ENCODE measurements at places on chromosomes 5 and 9. TPM values are rescaled to one million over a fixed set of nuclear protein-coding genes. Genes with fewer than 3 reads are reported as not detected.

SLC25A2 gene
- total RNA-seq = 1.1 TPM

GRCh38 chr5:59673438-59674058 lies 220.0 kb downstream of the PDE4D start:
- no peaks in the 10 kb centered on the region for H3K27me3 ChIP-seq
- no peaks in the 10 kb centered on the region for H3K36me3 ChIP-seq
- DNase-seq = no peak
- H3K27ac ChIP-seq = no peak overlapping the region

- no peak for DNase-seq
- H3K4me3 ChIP-seq = no peak overlapping the region
- no peaks in the 10 kb centered on the region for H3K36me3 ChIP-seq
- no peak overlapping the region for H3K27ac ChIP-seq
Measured at GRCh38 chr9:5631026-5631425, 2.1 kb downstream of the RIC1 start.

DNA sequence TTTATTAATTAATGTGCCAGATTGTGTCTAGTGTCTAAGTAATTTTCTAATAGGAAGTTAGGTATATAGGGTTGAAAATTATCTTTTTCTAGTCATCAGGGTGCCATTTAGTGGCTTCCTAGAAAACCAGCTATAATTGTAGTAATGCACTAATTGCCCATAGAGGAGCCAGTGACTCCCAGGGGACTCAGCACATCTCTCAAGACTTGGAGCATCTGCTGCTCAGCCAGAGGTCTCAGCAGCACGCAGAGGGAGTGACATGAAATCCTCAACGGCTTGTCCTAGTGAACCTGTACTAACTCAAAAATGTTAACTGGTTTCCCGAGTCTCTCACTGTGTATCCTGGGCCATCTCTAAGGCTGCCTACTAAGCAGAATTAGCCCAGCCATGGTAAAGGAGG lies 78.2 kb upstream of the MAN2A1 start:
- no peak for DNase-seq
- H3K27me3 ChIP-seq = no peaks in the 10 kb centered on the region
- no peaks in the 10 kb centered on the region for H3K4me1 ChIP-seq
- H3K36me3 ChIP-seq = no peaks in the 10 kb centered on the region

GRCh38 chr5:66896171-66896570 lies 300.0 kb downstream of the MAST4 start:
- H3K4me3 ChIP-seq = no peak overlapping the region
- no peak for DNase-seq
- no peak overlapping the region for H3K27ac ChIP-seq
- H3K36me3 ChIP-seq = no peaks in the 10 kb centered on the region

PTGR1 gene
- total RNA-seq = 948 TPM

Measured in Peyer's patch (tissue), 4 donors.